ENCODE measurements at places on chromosomes 7 and 10. TPM values are rescaled to one million over a fixed set of nuclear protein-coding genes. Genes with fewer than 3 reads are reported as not detected.

The IDI1 gene
- total RNA-seq: 28.6 TPM

The CCL24 gene
- 0.28 TPM for total RNA-seq

The PNLIP gene
- total RNA-seq: not detected

The WDFY4 gene
- total RNA-seq: 6.3 TPM

The C7orf33 gene
- total RNA-seq: not detected

The GHRHR gene
- total RNA-seq: 0.27 TPM

The PRKCQ gene
- 0.75 TPM for total RNA-seq

The SUN3 gene
- total RNA-seq: not detected

The DBF4 gene
- 10.3 TPM for total RNA-seq

The STMP1 gene
- 9.3 TPM for total RNA-seq

The PPP1R17 gene
- not detected for total RNA-seq

The AASS gene
- 42.1 TPM for total RNA-seq

The EMX2 gene
- under 0.01 TPM for total RNA-seq

The PIK3AP1 gene
- total RNA-seq: under 0.01 TPM

The ASB10 gene
- not detected for total RNA-seq

The AGR2 gene
- not detected for total RNA-seq

The NMT2 gene
- total RNA-seq: 81.8 TPM

The SEMA4G gene
- 0.94 TPM for total RNA-seq

The CROT gene
- 7.6 TPM for total RNA-seq

The TYW1B gene
- total RNA-seq: 9.4 TPM

The PRLHR gene
- not detected for total RNA-seq

The COL13A1 gene
- total RNA-seq: 18.3 TPM

The ALOX5 gene
- under 0.01 TPM for total RNA-seq

The ZNF138 gene
- 3.9 TPM for total RNA-seq

The ZP3 gene
- 1.1 TPM for total RNA-seq

The ASAH2 gene
- total RNA-seq: 0.63 TPM

The IGFBP1 gene
- 0.47 TPM for total RNA-seq

The GPR15LG gene
- not detected for total RNA-seq

The LSM8 gene
- total RNA-seq: 47.9 TPM

The AGAP3 gene
- 50.9 TPM for total RNA-seq

The UCN3 gene
- not detected for total RNA-seq

The TMEM229A gene
- not detected for total RNA-seq

The C10orf95 gene
- total RNA-seq: not detected

The ATRNL1 gene
- 0.47 TPM for total RNA-seq

The CCDC6 gene
- 19.0 TPM for total RNA-seq

The PLAC9 gene
- 3.9 TPM for total RNA-seq

The SORCS3 gene
- total RNA-seq: not detected

The UCMA gene
- not detected for total RNA-seq

The UNCX gene
- not detected for total RNA-seq

The IFIT2 gene
- 1.7 TPM for total RNA-seq

The PKD2L1 gene
- total RNA-seq: not detected

The GRM3 gene
- not detected for total RNA-seq

The ACTA2 gene
- 8.1 TPM for total RNA-seq

The MAGI2 gene
- total RNA-seq: 3.4 TPM

The ZNF727 gene
- total RNA-seq: 0.09 TPM

The NUTM2E gene
- not detected for total RNA-seq

The SPDYE1 gene
- total RNA-seq: not detected

The SMO gene
- 8.8 TPM for total RNA-seq

The KCND2 gene
- total RNA-seq: not detected

The PRSS2 gene
- total RNA-seq: not detected

The SBDS gene
- total RNA-seq: 66.7 TPM

The C7orf57 gene
- 0.09 TPM for total RNA-seq

The ANXA8L1 gene
- not detected for total RNA-seq

The CNPY1 gene
- not detected for total RNA-seq

The OIT3 gene
- total RNA-seq: 0.09 TPM

Data from endothelial cell of coronary artery (primary cell).